HAP-1 (cell line): ENCODE measurements at places on chromosomes 4 and X.

DNA sequence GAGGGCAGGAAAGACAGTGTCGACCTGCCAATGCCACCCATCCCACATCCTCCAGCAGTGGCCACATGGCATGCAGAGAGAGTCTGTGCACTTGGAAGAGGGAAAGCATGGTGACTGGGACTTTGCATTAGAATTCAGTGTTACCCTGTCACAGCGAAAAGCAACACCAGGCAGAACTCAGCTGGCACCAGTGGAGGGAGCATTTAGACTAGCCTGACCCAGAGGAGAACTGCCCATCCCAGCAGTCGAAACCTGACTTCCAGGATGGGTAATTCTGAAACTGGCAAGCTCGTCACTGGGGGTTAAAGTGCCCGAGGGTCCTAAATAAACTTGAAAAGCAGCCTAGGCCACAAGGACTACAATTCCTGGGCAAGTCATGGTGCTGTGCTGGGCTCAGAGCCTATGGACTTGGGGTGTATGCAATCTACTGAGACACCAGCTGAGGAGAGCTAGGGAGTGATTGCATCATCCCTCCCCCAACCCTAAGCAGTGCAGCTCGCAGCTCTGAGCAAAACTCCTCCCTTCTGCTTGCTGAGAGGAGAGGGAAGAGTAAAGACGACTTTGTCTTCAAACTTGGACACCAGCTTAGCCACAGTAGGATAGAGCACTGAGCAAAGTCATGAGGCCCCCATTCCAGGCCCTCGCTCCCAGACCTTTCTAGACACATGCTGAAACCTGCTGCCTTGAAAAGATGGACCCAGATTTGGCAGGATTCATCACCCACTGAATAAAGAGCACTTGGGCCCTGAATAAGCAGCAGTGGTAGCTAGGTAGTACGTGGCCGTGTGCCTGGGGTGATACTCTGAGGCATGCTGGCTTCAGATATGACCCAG, 68.8 kb downstream of the DDX60L start:
- DNase-seq: no peak

GRCh38 chr4:117984366-117984680, 50.0 kb upstream of the NDST3 start:
- DNase-seq: no peak

GRCh38 chr4:61442936-61443335, 242.8 kb downstream of the ADGRL3 start:
- no peak for DNase-seq

- no peak for DNase-seq
Measured at GRCh38 chrX:68997911-68998310, 167.3 kb downstream of the PJA1 start.

GRCh38 chr4:53130896-53131561, 234.8 kb downstream of the SCFD2 start:
- no peak for DNase-seq

DNA sequence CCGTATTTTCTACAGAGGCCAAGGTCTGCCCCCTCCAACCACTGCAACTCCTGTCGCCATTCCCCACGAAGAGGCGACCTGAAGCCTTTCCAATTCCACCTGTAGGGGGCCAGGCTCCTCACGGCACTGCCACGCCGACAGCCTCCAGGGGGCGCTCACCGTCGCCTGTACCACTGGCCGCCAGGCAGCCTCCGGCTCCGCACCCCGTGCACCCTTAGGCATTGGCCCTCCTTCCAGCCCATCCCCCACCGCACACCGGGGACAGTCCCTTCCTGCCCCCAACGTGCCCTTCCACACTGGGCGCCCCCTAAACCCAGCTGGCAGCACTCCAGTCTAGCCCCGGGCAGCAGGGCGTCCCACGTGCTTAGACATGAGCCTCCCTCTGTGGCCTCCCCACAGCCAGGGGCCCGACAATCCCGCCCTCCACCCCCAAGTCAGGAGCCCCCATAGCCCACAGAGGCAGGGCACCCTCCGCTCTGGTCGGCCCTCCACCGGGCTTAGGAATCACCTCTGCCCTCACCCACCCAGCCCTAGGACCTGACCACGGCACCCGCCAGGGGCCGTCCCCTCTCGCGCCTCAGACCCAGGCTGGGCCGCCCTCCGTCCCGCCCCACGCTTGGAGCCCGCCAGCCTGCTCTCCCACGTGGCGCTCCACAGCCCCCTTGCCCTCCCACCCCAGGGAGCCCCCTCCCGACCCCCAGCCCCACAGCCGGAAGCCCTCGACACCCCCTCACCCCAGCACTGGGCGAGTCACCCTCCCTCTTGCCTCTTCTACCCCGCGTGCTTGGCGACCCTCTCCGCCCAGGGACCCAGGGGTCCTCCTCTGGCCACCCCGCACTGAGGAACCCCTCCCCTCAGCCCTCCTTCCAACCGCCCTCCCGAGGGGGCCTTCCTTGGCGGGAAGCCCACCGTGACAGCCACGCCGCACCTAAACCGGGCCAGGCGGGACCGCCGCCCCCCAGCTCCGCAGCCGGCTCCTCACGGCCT, 711 bp downstream of the PNMA6E start:
- peak; percentile 88 for DNase-seq
